ENCODE measurements at places on chromosomes 7 and 10.

DNA sequence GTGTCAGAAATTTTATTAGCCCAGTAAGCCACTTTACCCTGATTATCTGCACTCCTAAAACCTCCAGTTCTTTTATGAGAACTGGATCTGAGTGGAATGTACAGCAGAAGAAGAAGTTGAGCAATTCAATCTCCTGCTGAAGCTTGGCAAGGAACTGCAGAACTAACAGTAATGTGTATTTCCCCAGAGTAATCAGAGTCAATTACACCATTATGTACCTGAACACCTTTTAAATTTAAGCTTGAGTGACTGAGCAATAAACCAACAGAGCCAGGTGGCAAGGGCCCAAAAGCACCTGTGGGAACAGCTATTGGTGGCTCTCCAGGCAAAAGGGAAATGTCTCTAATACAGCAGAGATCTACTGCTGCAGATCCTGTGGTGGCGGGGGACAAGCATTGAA, 40.1 kb upstream of the AKR1C2 start:
- DNase-seq: no peak

DNA sequence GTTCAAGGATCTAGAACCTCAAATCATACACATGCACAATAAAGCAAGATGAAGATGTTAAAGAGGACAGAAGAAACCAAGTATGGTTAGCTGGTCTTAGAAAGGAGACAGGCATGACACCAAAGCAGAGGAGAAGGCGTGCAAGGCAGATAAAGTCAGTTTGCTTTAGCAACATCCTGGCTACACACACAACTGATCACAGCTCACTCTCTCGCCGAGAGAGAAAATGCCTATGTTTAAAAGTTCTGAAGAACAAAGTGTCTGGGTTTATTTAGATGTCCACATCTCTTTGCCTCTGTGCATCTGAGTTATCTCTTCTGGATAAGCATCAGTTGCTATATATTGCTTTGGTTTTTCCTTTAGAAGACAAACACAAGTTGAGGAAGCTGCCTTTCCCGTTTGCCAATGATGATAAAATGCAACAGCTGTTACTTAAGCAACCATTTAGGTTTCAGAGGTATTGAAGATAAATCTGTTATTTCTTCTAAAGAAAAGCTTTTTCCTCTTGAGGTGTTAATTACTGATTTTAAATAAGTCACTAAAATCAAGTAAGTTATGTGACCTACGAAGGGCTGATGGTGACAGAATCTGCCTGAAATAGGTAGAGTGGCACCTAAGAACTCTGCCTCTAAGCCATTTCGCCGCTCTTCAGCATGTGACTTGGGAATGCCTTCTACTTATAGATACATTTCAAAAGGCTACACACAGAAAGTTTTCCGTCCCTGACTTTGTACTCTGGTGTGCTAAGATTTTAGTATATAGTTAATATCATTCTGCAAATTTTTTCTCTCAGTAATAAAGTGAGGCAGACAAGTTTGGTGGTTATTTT, 146.2 kb upstream of the ASAH2 start:
- no peak for DNase-seq

DNA sequence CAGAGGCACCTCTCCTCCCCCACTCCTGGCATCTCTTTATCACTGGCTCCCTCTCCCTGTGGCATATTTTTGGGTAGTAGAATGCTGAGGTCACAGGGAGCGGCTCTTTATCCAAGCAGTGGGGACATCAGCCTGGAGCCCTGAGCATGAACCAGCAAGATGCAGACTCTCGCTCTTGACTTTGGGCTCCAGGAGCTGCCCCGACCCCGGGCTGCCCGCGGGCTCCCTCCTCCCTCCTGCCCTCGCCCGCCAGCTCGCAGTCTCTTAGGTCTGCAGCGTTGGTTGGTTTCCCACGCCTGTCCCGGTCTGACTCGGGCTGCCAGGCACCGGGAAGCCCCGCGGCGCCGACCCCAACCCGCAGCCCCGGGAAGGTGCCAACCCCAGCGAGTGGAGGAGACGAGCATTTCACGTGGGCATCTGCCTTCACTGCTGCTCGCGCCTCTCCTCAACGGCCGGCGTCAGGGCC, 1.3 kb downstream of the INSYN2A start:
- DNase-seq: no peak

GRCh38 chr10:526651-527312, 162.7 kb downstream of the DIP2C start:
- DNase-seq: no peak

- no peak for DNase-seq
These were observed 41.7 kb downstream of the PPP1R3C start for GRCh38 chr10:91590904-91591796.

- no peak for DNase-seq
These were observed 25.8 kb downstream of the DOCK1 start for GRCh38 chr10:126930883-126931503.

DNA sequence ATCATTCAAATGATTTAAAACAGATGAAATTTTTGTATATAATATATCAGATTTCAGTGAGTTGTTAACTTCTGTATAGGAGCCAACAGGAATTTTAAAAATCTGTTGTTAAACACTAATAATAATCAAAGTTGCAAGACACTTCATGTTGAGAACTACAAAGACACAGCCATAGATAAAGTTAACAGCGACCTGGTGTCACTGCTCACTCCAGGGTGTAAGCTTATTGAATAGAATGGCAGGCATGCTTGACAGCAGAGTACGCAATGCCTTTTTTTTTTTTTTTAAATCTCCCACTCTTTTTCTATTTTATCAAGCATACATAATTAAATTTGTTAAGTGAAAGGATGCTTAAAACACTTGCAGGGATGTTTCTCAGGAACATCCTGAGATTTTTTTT, 32.0 kb downstream of the PCDH15 start:
- DNase-seq: no peak

DNA sequence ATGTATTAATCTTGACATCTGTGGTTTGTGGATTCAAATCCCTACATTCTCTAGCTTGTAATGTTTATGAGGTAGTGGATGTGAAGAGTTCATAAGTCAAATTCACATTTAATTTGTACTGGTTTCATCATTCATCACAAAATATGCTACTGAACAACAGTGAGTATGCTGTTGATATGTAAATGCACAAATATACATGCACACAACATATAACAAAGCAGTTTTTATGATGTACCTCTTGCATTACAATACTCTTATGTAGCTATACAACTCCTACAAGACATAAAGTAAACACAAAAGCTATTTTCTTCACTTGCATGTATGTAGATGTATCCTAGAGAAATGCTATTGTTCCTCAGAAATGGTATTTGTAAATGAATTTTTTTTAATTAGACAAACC, 111.0 kb upstream of the ANTXRL start:
- DNase-seq: no peak

DNA sequence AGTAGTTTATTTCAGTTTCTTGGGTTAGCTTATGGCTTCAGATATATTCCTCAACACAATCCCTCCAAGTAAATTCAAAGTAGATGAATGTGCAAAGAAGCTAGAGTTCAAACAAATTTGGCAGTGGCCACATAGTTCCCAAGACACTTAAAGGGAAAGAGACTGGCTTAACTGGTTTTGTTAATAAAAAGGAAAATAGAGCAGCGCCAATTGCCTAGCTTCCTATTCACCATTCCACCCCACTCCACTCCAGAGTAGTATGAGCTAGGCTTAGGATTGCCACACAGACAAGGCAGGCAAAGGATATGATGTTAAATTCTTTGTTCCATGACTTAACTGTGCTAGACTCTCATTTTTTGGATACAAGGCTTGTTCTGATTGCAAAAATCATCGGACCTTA, 2.0 kb downstream of the XRCC2 start:
- no peak for DNase-seq

DNA sequence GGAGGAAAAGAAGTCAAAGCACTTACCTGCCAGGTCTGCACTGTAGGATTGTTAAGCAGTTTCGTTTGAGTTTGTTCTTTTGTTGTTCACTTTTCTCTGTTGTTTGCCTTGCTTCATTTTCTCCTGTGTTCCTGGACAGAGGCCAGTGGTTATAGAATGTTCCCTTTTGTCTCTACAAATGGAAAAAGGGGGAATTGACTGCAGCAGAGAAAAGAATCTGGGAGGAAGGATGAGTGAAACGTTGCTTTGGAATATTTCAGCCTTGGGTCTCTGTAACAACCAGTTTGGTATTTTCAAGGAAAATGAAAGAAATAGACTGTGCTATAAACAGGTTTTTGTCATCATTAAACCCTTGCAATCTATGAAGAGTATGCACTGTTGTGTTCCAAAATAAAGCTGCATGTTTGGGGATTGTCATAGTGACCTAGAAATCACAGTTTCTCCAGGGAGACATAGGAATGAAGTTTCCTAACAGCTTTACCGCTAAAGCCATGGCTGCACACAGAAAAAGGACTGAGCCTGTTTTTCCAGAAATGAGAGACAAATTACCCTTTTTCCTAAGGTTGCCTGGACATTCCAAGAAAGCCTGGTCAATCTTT, 60.8 kb upstream of the HABP2 start:
- DNase-seq: no peak

DNA sequence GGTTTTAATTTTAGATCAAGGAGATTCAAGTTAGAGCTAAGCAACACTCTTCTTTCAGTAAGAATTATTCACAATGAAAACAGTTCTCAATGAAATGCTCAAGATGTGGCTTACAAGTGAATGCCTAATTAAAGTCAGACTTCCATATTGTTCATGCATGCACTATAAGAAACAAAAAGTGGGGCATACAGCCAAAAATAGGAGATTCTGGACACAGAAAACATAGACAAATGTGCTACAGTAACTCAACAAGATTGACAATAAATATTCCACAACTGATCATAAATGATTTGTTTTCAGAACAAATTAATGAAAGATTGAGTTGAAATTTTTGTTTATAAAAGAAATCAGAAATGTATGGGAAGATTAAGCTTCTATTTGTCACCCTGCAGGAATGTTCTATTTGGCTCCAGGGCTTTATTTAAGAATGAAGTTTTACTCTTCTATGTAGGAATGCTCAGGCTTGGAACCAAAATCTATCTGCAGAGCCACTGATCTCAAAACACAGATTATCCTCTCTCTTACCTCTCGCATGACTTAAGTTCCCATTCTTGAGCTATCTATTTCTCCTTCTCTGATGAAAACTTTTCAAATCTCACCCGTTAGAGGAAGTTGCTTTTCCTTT, 89.0 kb upstream of the PIP4K2A start:
- DNase-seq: no peak

DNA sequence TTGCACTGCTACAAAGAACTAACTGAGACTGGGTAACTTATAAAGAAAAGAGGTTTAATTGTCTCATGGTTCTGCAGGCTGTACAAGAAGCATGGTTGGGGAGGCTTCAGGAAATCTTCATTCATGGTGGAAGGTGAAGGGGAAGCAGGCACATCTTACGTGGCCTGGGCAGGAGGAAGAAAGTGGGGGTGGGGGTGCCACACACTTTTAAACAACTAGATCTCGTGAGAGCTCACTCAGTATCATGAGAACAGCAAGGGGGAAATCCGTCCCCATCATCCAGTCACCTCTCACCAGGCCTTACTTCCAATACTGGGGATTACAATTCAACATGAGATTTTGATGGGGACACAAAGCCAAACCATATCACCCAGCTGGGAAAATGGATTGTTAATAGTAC, 281.7 kb downstream of the AUTS2 start:
- no peak for DNase-seq

DNA sequence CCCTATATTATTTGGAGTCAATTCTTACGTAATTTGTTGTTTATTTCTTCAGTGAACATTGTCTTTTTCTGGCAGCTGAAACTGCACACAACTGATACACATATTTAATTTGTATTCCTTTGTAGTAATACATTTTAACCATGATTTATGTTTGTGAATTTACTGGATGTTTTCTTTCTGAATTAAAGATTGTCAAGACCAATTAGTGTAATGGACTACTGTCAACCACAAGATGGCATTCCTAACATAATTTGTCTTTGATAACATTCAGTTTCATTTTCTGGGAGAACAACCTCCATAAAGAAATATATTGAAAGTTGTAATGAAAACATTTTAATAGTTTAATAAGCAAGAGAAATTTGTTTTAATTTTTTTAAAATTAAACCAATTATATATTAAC, 10.1 kb downstream of the THNSL1 start:
- no peak for DNase-seq

DNA sequence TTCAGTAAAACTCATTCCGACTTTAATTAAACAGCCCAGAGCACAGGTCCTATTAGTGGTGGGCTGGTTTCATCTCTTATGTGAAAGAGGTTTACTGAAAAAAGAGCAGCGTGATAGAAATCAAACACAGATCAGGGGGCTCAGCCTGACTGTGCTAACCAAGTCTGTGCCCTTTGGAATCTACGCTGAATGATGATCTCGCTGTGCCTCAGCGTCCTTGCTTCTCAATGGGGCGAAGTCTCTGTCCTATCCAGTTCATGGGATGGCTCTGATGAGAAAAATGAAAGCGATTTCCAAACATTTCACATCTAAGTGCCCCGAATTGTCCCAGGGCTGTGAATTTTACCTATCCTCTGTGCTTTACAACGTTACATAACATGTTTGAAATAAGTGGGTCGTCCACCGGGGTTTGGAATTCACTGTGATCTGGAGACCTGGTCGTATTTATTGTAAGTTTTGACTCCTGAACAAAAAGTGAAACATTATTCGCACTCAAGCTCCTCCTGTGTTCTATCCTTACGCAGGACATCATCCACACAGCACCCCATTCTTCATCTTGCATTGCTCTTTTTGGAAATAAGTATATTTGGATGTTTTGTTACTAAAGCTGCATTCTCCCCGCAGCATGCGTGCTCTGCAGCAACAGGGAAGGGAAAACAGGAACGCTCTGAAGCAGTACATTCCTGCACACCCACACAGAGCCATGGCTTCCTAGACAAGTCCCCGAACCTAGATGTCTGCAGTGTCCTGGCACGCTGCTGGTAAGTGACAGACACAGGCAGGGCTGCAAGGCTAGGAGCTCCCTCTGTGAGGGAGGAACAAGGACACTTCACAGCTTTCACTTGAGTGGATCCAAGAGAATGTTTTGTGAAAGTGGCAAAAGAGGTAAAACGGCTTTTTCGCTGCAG, 83.5 kb downstream of the SLC37A3 start:
- no peak for DNase-seq

GRCh38 chr10:116270126-116270770, 2.8 kb downstream of the GFRA1 start:
- no peak for DNase-seq

DNA sequence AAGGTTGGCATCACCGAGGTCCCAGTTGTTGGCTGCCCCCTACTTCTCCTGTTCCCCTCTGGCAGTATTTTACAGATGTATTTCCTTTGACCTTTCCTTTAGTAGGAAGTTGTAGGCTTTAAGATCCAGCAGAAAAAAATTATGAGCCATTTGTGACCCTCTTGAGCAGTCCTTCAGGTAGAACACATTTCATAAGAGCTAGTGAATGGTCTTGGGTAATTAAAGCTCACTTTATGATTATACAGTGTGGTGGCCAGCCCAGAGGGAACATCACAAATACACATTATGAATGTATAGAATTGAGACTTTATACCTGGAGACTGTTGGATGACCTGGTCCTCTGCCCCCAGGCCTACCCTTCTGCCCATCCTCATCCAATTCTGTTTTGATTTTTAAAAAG, 57.0 kb downstream of the KAT6B start:
- no peak for DNase-seq

DNA sequence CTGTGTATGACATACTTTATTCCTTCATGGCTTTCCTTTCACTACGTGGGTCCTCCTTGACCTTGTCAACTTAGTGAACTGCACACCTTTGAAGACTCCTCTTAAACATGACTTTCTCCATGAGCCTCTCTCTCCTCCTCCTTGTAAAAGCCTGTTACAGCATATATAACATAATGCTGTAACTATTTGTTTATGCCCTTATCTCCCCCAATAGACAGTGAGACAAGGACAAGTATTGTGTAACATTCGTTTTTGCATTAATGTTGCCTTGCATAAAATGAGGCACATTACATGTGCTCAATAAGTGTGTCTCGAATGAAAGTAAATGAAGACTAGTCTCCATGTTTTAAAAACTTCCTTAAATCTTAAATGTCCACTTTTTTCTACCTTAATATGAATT, 4.3 kb upstream of the LAMB1 start:
- no peak for DNase-seq
